Effector memory CD8-positive, alpha-beta T cell (primary cell): ENCODE measurements at places on chromosomes 3 and 15.
A peak's percentile ranks its signal among the peaks of the same experiment; 100 is the strongest.

DNA sequence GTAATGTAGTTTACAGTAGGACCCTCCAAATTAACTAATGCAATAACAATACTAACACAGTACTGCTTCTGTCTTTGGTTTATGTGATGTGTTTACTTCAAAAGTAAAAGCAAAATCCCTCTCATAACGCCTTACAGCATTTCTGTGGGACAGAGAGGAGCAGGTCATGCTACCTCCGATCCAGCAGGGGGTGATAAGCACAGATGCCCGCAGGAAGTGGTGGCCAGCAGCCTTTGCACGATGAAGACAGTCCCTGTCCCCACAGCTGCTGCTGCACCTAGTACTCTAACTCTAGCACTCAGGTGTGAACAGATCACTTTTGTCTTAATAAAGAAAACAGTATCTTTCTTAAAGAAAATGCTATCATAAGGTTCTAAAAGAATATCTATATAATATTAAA, 38.3 kb downstream of the ANO10 start:
- no peak for DNase-seq

DNA sequence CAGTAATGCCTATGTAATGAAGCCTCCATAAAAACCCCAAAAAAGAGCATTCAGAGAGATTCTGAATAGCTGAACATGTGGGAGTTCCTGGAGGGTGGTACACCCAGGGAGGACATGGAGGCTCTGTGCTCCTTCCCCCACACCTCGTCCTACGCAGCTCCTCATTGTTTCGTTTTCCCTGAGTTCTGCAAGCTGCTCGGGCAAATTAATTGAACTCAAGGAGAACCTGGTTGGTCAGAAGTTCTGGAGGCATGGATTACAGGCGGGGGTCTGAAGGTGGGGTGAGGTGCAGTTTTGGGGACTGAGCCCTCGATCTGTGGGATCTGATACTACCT, 142.2 kb downstream of the MYO9A start:
- DNase-seq: no peak

GRCh38 chr3:156610154-156610553, 55.2 kb upstream of the SSR3 start:
- no peak for DNase-seq

GRCh38 chr15:68405378-68406250, 26.3 kb downstream of the ITGA11 start:
- DNase-seq: no peak

GRCh38 chr15:32659340-32660155, 18.0 kb downstream of the SCG5 start:
- no peak for DNase-seq

DNA sequence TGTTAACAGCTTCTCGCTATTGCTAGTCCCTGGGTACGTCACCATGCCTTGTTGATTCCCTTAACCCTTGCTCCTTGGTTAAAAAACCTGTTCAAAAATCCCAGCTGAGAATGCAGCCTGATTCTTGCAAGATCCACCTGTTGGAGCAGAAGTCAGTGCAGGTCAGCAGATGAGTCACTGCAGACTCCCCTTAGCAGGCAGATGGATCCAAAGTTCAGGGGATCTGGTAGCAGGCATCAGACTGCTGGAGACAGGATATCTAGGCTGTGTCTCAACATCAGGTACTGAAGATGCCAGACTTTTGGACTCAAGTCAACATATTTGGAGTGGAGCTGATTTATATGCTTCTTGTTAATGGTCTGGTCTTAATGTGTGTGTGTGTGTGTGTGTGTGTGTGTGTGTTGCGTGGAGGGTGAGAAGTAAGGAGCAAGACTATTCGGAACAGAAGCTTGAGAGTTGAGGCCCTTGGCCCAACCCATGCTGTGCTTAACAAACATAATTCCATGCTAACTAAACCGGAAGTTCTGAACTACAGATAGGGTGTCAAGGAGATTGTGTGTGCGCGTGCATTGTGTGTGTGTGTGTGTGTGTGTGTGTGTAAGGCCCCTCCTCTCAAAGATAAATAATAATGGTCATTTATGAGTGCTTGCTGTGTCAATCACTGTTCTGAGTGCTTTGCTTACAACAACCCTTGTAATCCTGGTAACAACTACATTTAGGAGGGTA, 1.0 kb upstream of the C3orf52 start:
- DNase-seq: no peak

- DNase-seq: no peak
Observed at GRCh38 chr15:79991826-79992225, 20.8 kb upstream of the BCL2A1 start.

GRCh38 chr15:22231603-22232002, 151.3 kb downstream of the OR4M2 start:
- DNase-seq: no peak

- DNase-seq: no peak
Observed at GRCh38 chr3:78972617-78973301, 795.0 kb downstream of the ROBO1 start.

DNA sequence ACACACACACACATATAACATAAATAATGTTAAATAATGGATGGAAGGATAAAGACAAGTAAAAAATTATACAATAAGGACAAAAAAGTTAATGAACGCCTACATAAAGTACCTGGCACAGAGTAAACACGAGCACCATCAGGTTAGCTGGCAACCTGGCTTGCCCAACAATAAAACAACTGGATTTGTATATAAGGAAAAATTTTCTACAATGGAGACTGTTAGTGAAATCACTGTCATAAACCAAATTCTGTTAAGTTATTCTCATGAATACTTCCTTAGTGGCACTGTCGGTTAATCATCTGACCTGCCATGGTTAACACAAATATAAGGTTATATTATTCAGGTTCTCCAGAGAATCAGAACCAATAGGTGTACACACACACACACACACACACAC, 54.8 kb downstream of the DPH6 start:
- DNase-seq: no peak

GRCh38 chr3:19226479-19226878, 78.2 kb downstream of the KCNH8 start:
- DNase-seq: no peak

DNA sequence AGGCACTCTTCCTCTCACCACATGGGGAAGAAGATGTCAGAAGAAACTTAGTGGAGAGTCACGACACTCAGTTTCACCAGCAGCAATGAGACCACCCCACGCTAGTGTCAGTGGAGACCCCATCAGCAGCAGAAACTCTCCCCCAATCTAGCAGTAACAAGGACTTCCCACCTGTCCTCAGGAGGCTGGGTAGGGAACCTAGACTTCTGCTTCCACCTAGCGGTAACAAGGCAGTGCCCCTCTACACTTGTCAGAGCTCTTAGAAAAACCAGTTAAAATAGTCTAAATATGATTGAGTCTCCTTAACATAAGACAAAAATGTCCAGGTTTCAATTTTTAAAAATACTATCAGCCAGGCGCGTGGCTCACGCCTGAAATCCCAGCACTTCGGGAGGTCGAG, 57.3 kb downstream of the TRAT1 start:
- no peak for DNase-seq

DNA sequence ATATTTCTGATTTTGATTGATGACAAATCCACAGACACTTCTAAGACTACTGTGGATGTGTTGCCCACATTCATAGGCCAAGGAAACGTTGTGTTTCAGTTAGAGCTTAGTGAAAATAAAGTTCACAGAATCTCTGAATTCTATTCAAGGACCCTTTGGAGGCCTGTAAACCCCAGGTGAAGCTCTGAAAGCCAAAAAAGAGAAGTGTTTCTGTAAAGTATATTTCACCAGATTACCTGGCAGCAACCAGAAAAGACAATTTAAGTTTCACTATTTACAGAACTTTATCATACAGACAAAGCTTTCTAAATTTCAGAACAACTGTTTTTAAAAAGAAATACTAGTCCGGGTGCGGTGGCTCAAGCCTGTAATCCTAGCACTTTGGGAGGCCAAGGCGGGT, 2.6 kb downstream of the CLPX start:
- no peak for DNase-seq

GRCh38 chr3:6807967-6808588, 52.8 kb upstream of the GRM7 start:
- no peak for DNase-seq

DNA sequence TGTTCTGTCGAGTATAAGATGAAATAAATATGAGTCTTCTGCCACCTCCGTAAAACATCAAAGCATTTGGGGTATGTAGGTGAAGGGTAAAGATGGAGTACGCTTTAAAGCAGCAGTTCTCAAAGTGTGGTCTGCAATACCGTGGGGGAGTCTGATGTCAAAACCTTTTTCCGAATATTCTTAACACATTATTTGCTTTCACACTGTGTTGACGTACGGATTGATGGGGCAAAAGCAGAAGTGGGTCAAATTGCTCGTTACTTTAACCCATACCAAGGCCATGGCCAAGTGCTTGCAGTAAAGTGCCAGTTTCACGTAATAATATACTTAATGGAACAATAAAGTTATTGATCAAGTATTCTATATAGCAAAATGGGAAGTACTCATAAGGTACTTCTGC, 36.3 kb downstream of the PAK2 start:
- DNase-seq: no peak

DNA sequence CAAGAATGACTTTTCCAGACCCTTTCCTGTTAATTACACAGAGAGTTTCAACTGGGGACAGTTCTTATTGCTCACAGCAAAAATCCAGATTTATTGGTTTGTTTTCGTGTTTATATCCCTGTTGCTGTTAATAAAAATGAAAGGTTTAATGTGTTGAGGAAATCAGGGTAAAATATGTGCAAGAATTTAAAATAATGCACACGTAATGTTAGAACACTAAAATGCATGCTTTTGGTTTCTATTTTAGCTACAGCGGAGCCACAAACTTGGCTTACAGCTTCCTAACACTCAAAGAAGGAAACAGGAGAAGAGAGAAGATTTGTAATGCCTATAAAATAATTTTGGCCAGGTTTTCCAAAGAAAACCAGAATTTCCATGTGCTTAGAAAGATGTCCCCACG, 62.7 kb downstream of the CASR start:
- no peak for DNase-seq

DNA sequence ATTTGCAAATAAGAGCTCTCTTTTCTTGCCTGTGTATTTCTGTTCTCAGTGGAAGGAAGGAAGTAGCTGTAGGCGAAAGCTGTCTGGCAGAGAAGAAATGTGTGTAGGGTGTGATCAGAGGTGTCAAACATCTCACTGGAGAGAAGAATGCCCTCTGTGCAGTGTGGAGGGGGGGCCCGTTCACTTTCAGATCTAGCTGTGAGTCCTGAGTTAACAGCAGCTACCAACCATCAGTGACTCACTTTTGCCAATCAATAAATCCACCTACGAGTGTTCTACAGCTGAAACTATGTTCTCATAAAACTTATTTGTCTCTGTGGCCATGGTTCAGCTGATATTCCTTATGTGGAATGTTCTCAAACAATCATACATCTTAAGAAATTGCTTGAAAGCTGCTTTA, 103.7 kb downstream of the FRMD4B start:
- peak; percentile 50 for DNase-seq

- DNase-seq: no peak
Observed at GRCh38 chr15:71231758-71232157, 116.5 kb downstream of the THSD4 start.

DNA sequence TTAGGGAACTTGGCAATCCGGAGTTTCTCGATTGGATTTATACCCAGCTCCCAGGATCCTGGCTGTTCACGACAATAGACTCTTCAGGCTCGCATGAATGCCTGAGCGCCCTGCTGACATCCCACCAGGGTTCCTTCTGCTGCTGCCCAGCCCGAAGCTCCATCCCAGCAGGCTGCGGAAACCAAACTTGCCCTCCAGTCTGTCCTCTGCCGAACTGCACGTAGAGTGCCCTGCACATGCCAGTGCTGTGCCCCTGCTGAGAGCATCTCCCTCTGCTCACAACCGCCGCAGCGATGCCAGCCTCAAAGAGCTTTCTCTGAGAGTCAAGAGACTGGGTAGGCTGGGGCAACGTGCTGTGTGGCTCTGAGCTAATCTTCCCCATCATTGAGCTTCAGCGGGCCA, 6.9 kb downstream of the ADAMTS7 start:
- no peak for DNase-seq

GRCh38 chr15:39447881-39448280, 133.0 kb upstream of the THBS1 start:
- DNase-seq: no peak

DNA sequence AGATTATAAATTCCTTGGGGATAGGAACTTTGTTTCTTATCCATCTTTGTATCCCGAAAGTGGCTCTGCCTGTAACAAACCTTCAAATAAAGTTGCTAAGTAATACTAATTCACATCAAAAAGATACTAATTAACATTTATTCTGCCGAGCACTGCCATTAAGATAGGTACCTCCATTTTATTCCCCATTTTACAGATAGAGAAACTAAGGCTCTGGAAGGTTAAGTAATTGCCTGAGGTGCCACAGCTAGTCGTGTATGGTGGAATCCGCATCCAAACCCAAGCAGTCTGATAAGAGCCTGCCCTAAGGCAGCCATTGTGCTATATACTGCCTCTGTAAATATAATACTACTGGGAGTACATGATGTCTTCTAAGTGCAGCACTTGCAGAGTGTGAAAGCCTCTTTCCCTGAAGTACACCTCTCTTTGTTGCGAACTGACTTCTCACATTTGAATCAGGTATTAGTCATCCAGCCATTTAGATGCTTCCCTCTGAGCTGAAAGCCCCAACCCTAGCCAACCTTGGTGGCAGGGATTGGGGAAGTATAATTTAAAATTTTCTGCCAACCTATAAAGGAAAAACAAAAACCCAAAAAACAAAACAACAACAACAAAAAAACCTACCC, 78.5 kb upstream of the CHD2 start:
- DNase-seq: no peak

GRCh38 chr3:52407779-52408178, 37.1 kb downstream of the SEMA3G start:
- no peak for DNase-seq

GRCh38 chr3:72244396-72244795, 459.4 kb upstream of the PROK2 start:
- no peak for DNase-seq

DNA sequence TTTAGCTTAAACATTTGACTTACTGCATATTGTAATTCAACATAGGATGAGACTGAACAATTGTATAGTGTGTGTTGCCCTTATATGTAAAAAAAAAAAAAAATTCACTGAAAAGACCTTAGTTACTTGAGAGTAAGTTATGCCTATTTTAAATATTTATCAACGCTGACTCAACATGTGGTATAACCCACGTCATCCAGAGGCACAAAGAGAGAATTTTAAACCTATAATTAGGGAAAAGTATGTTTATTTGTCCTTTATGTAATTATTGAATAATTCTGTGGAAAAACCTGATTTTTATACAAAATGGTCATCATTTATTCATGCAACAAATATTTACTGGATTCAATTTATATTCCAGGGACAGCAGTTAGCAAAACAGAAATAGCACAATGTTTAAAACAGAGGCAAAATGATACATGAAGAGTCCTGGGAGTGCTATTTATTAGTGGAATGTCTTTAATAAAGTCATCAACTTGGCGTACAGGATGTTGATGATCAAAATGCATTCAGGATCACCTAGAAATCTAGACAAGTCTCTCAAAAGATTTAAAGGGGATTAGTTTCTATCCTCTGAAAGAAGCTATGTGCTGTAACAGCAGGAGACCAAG, 223.7 kb downstream of the PCCB start:
- no peak for DNase-seq

- DNase-seq: no peak
Observed at GRCh38 chr15:38560456-38560926, 4.1 kb downstream of the RASGRP1 start.
